A549 treated with RU486 at 1 μM for 4 hours (cell line): ENCODE measurements at places on chromosomes 3 and 15. TPM values are rescaled to one million over a fixed set of nuclear protein-coding genes. Genes with fewer than 3 reads are reported as not detected.

Gene PLCL2
- 5.4 to 8.1 TPM (median 6.1 TPM) in 5 replicates for total RNA-seq

Gene CTXND1
- total RNA-seq, result 0.02 TPM in 1 of 5 replicates, not detected in the others

Gene POLG
- total RNA-seq, result 41.8 to 53.1 TPM (median 49.8 TPM) in 5 replicates

Gene PRR23B
- total RNA-seq, result not detected in 5 replicates

Gene SAMD7
- total RNA-seq, result not detected in 5 replicates

Gene MEX3B
- 3.8 to 6.4 TPM (median 5.8 TPM) in 5 replicates for total RNA-seq

Gene ASB14
- total RNA-seq, result not detected in 5 replicates

Gene KBTBD13
- total RNA-seq, result not detected in 5 replicates

Gene SOX2
- 0.76 to 1.0 TPM (median 0.87 TPM) in 5 replicates for total RNA-seq

Gene GRK7
- total RNA-seq, result 0.03 to 0.09 TPM in 2 of 5 replicates, not detected in the others

Gene TGM4
- 0.10 to 0.17 TPM in 2 of 5 replicates, not detected in the others for total RNA-seq

Gene AGBL1
- not detected in 5 replicates for total RNA-seq

Gene CCR8
- not detected in 5 replicates for total RNA-seq

Gene CHDH
- 1.8 to 3.4 TPM (median 2.4 TPM) in 5 replicates for total RNA-seq

Gene ZNF860
- 0.95 to 2.1 TPM (median 1.2 TPM) in 5 replicates for total RNA-seq

Gene TMEM212
- not detected in 5 replicates for total RNA-seq

Gene GATA2
- total RNA-seq, result 3.8 to 5.4 TPM (median 4.8 TPM) in 5 replicates

Gene TEX55
- not detected in 5 replicates for total RNA-seq

Gene TTLL13
- total RNA-seq, result 0.27 to 0.61 TPM (median 0.39 TPM) in 4 of 5 replicates, not detected in the other

Gene CDHR4
- total RNA-seq, result 0.11 to 0.29 TPM (median 0.24 TPM) in 4 of 5 replicates, not detected in the other

Gene LMCD1
- total RNA-seq, result 78.3 to 99.8 TPM (median 87.9 TPM) in 5 replicates

Gene ITGA11
- 2.2 to 8.2 TPM (median 5.4 TPM) in 5 replicates for total RNA-seq

Gene CLDN18
- total RNA-seq, result not detected in 5 replicates

Gene CLRN1
- not detected in 5 replicates for total RNA-seq

Gene FBXW12
- not detected in 5 replicates for total RNA-seq

Gene SLC9C1
- total RNA-seq, result not detected in 5 replicates

Gene SPPL2A
- total RNA-seq, result 56.1 to 106 TPM (median 101 TPM) in 5 replicates

Gene LRTM1
- not detected in 5 replicates for total RNA-seq

Gene DUOXA2
- not detected in 5 replicates for total RNA-seq

Gene GOLGA8S
- 0.09 to 0.16 TPM (median 0.14 TPM) in 5 replicates for total RNA-seq
